B cell (primary cell): ENCODE measurements at places on chromosomes 16 and 17. TPM values are rescaled to one million over a fixed set of nuclear protein-coding genes. Genes with fewer than 3 reads are reported as not detected.

- DNase-seq: no peak
These were observed 137.9 kb downstream of the PITPNC1 start for GRCh38 chr17:67514998-67515397.

DNA sequence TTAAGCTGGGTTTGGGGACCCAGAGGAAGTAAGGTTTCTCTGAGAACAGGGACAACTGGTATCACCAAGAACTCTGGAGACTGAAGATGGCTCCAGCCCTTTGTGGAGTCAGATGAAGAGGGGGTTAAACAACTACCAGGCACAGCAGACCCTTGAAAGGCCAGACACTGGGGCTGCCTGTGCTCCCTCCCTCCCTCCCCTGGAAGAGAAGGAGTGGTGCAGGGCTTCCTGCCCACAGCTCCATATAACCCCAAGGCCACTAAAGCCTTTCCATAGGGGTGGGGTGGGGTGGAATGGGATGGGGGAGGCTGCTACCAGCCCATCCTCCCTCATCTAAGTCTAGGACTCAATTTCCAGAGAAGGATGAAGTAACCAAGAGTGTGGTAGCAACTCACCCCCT, 66.7 kb downstream of the CCDC182 start:
- no peak for DNase-seq

DNA sequence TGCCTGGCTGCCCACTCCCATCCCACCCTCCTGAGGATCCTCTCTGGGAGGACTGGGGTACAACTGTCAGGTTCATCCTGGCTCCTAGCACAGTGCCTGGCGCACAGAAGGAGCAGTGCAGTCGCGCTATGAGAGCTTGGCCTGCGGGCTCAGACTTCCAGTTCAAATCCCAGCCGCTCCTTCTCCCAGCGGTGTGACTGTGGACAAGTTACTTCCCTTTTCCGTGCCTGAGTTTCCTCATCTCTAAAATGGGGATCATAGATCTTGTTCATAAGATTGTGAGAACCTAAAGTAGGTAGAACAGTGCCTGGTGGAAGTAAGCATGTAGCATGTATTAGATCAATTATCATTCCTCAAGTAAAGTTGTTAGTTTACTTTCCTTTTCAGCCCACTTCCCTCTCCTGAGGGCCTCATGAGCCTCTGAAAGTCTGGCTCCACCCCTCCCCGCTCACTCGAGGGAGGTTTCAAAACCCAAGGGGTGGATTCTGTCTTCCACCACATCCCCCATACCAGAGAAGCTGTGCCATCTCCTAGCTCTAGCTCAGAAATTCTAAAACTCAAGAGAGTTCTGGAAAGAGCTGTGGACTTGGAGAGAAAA, 19.9 kb upstream of the COL1A1 start:
- no peak for DNase-seq

- DNase-seq: no peak
These were observed 52.3 kb downstream of the CYB5D2 start for GRCh38 chr17:4195306-4195705.

GRCh38 chr16:86020971-86021370, 122.0 kb downstream of the IRF8 start:
- no peak for DNase-seq

GRCh38 chr17:82050152-82050760, 1.4 kb downstream of the RFNG start:
- DNase-seq: no peak

DNA sequence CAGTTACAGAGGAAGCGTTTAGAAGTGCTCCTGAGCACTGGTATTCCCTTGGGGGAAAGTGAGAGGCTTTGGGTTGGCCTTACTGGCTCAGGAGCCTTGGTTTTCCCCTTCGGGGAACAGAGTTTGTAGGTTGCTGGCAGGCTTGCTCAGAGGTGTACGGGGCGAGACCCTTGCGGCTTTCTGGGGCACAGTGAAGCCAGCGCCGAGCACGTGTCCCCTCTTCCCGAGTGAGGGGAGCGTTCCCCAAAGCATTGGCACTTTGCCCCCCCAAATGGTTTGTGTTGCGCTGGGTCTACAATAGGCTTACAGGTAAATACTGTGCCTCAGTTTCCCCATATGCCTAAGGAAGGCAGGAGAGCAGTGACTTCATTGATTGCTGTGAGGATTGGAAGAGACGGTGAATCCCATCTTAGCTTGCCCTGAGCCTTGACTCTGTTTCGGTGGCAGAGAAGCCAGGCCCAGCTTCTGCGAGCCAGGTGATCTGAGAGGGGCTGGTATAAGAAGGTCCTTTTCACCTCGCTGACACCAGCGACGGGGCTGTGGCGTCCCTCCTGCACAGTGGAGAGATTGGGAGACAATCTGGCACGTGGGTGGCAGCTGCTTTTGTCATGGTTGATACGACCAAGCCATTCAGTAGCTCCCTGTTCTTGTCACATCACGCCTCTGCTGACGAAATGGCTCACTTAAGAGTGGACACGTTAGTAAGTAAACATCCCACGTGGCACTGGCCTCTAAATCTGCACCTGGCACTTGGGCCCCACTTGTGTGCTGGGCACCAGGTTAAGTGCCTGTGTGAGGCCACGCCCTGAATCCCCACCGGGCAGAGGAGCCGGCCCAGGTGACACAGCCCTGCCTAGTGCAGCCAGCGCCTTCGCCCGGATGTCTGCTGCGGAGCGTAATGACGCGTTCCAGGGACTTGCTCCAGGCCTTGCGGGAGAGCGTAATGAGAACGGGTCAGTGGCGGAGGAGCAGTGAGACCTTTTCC, 55.0 kb downstream of the MEAK7 start:
- DNase-seq: no peak

DNA sequence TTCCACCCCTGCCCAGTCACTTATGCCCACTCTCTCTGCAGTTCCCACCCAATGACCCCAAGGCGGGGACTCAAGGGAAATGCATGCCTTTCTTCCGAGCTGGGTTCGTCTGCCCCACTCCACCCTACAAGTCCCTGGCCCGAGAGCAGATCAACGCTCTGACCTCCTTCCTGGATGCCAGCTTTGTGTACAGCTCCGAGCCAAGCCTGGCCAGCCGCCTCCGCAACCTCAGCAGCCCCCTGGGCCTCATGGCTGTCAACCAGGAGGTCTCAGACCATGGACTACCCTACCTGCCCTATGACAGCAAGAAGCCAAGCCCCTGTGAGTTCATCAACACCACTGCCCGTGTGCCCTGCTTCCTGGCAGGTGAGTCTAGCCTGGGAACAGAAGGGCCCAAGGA, 13.8 kb downstream of the LPO start:
- no peak for DNase-seq

DNA sequence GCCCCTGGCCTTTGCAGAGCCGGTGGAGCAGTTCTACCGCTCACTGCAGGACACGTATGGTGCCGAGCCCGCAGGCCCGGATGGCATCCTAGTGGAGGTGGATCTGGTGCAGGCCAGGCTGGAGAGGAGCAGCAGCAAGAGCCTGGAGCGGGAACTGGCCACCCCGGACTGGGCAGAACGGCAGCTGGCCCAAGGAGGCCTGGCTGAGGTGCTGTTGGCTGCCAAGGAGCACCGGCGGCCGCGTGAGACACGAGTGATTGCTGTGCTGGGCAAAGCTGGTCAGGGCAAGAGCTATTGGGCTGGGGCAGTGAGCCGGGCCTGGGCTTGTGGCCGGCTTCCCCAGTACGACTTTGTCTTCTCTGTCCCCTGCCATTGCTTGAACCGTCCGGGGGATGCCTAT, 29.5 kb downstream of the CIITA start:
- no peak for DNase-seq

GRCh38 chr16:17949141-17949981, 387.2 kb downstream of the NPIPA8 start:
- no peak for DNase-seq

DNA sequence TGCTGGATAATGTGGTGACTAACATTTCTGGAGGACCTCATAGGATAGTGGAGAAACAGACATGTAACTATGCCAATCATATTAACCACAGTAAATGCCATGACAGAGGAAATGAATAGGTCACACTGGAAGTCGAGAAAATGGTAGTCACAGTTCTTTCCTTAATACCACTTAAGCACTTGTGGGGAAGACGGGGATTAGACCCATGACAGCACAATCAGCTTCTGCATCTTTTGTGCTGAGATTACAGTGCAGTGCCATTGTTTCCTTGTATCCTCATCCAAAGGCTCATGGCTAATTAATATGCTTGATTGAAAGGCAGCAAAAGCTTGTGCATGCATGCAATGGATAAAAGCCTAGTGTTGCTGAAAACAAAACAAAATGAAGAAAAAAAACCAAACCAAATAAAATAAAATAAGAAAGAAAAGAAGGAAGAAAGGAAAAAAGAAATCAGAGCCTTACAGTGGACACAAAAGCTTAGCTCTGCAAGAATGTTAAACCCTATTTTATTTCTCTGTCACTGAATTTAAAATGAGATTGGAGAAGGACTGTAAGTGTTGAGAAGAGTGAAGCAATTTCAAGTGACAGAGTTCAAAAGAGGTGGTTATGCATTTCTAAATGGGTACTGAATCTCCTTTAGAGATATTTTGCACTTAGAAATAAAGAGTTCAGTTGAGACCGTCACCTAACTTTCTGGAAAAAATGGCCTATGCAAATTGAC, 1011.9 kb downstream of the CDH8 start:
- DNase-seq: no peak

DNA sequence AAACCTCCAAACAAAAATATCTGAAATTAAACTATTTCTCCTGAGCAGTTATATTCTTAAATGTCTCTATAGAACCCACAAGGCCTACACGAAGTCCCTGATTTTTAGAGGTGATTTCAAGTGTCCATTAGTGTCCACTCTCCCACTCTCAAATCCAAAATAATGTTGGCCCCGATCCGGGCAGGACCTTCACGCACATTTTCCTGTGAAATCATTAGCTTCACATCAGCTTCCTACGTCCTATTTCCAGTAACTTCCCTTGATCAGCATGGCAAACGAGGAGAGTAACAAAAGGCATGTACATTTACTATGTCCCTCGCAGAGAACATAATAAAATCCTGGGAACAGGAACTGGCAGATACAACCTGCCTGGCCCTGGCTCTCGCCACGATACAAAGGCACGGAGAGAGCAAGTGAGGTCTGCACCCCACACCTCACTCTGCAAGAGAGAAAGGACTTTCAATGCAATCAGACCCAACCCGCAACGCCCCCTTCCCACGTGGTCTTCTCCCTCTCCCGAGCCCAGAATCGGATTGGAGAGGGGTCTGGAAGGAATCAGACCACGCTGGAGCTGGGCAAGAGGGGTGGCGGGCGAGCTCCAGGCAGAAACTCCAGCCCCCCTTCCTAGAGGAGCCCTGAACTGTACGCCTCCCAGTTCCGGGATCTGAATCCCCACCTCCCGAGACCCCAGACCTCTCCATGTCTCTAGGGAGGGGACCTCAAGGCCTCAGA, 17.5 kb upstream of the C17orf78 start:
- DNase-seq: no peak

- no peak for DNase-seq
These were observed 27.3 kb upstream of the ALKBH5 start for GRCh38 chr17:18156171-18156975.

GRCh38 chr17:82110298-82110697, 12.3 kb upstream of the FASN start:
- no peak for DNase-seq

- DNase-seq: no peak
These were observed 143.1 kb upstream of the CACNG5 start for GRCh38 chr17:66691644-66692420.

DNA sequence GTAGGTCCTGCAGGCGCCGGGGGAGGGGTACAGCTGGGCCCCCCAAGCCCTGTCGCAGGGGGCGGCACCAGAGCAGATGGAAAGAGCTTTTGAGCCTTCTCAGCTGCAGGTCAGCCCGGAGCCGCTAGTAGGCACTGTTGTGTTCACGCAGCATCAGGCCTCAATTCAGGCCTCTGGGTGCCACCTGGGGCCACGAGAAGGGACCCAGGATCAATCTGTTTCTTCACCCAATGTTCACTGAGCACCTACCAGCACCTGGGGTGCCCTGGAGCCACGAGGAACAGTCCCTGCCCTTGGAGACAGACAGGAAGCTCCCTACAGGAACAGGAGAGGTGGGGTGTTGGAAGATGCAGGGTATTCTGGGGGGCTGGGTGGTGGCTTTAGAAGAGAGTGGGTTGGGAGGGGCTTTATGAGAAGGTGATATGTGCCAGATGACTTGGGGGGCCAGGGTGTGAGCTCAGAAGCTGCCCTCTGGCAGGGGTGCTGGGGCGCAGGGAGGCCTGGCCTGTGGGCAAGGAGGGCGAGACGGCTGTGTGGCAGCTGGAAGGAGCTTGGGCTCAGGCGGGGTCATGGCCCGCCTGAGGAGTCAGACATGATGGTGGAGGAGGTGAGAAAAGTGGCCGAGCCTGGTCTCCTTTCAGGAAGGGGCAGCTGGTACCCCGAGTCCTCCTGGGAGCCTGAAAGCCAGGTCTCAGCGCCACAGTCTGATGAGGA, 121.9 kb upstream of the GSE1 start:
- peak; percentile 61 for DNase-seq

DNA sequence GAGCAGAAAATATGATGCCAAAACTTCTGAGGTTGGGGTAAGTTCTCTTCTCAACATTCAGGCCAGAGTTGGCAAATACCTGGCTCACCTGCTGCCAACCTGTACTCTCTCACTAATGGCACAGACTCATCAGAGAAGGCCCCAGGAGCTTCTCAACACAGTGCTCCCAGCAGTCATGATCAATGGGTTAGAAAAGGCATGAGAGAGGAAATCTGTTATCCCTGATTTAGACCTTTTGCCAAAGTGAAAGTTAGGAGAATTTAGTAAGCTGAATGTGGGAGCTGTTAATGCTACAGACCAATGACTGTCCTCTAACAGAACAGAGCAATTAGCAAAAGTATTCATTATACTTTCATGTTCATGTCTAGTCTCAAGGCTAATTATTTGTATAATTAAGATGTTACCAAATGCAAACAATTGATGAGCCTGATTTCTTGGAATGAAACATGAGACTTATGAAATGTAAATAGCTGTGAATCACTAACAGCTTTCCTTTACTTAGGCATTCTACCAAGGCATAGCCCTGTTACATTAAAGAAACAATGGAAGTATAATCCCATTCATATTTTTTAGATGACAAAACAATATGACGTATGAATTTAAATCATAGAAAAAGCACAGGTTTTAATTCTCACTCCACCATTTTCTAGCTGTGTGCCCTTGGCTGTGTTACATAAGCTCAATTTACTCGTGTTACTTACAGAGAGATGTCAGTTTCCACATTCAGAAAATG, 68.7 kb upstream of the MARCHF10 start:
- no peak for DNase-seq

The ARHGAP44 gene
- 11.6 and 15.2 TPM in 2 replicates for total RNA-seq

The NOL3 gene
- total RNA-seq: 0.66 and 0.96 TPM in 2 replicates

The TK1 gene
- total RNA-seq: 1.5 and 2.2 TPM in 2 replicates

The CCDC200 gene
- total RNA-seq: 0.74 TPM in 1 of 2 replicates, not detected in the other

The TMEM100 gene
- total RNA-seq: not detected in 2 replicates

The CPHXL2 gene
- not detected in 2 replicates for total RNA-seq

The KRTAP16-1 gene
- total RNA-seq: not detected in 2 replicates

The DOC2A gene
- total RNA-seq: not detected in 2 replicates

The FOXL1 gene
- total RNA-seq: not detected in 2 replicates

The SPATA22 gene
- 0.54 TPM in 1 of 2 replicates, not detected in the other for total RNA-seq
